ENCODE measurements at places on chromosomes 4 and X.

DNA sequence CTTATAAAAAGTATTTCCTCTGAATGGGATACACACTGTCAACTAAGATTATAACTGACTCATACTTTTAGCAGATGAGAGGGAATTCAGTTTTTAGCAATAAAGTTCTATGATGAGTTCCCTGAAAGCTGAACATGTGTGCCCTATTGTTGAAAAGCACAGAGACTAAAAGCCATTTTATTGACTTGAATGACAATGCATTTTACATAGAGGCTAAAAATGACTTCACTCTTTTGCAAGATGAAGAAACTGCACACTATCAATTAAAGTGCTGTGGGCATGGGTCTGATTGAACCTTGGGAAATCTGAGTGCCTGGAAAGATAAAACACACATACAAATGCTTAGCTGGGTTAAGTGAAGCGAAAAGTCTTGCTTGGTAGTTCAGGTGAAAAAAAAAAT lies 633.4 kb downstream of the PDHA2 start:
- DNase-seq, result no peak

DNA sequence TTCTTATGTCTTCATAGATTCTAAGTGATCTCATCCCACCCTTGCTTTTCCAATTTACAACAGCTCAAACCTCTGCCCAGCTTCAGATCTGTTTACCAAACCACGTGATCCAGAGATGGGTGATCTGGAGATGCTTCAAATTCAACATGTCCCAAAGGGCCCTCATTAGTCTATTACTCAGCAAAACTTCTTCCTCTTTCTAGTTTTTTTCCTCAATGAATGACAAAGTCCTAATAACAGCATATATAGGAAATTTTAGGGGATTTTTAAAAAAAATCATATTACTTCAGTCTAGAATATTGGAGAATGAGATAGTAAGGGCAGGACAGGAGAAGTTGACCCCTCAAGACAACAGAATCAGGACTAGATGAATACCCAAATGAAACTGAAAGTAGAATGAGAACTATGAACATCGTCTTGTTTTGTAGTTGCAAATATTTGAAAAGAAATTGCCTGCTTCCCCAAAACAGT lies 127.1 kb downstream of the CFAP299 start:
- no peak for DNase-seq

DNA sequence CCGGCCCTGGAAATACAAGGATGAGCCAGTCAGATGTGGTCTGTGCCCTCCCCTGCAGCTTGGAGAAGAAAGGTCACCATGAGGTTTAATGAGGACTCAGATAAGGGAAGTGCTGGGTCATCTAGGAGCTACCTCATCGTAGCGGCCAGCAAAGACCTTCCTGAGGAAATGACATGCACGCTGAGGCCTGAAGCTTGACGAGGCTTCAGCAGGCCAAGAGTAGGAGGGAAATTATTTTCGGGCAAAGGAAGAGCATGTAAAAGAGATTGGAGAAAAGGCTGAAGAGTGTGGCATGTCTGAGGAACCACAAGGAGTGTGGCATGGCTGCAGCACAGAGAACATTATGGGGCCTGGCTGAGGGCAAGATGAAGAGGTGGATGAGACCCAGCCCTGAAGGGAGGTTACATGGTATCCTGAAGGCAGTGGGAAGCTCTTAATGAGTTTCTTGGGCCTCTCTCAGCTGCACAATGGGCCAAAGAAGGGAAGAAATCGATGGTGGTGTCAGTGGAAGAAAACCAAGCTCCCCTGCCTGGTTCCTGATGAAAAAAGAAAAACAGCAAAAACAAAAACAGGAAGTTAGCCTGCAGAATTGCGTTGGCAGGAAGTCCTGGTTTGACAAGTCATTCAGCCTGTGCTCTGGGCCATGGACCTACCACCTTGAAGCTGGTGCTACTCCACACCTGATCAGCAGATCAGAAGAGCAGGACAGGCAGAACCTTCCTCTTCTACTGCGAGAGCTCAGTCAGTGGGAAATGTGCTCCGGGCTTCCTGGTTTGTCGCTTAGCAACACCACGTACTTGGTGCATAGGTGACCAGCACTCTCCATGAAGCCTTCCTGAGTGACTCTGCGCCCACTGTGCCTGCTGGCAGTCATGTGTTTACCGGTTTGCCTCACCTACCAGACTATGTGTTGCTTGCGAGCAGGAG lies 134.5 kb upstream of the KLF3 start:
- DNase-seq, result no peak

DNA sequence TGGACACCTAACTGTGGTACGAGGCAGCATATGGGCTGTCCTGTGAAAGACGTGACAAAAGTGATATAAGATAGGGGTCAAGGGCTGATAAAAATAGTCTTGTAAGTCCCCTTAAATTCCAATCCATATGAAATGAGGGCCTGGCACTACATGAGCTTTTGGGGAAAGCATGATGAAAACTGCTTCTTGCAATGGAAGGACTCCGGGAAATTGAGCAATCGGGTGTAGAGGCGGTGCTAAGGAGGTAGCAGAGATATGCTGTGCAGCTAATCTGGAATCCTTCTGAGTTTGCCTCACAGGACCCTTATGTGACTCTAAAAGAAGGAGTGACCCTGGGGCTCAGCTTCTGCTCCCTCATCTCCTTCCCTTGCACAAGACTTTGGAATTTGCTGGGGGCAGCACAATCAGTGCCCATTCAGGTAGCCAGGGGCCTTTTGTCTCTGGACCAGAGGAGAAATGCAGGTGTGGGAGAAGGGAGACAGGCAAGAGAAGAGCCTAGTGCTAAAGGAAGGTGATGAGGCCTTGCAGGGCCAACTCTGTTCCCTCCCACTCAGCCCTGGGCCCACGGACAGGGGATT lies 12.8 kb downstream of the CLDN2 start:
- DNase-seq, result no peak

DNA sequence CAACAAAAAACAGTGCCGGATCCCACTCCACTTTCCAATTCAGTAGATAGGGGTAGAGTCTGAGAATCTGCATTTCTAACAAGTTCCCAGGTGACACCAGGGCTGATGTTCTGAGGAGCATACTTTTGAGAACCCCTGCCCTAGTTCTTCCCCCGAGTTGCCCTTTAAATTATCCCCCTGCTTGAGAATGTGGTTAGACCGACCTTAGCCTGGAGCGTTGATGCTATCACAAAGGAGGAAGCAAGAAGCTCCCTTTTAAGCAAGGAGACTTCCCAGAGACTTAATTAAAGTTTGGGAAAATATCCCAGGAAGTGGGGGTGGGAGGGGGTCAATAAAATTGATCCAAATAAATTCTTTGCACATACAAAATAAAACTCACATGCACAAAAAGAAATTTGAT lies 485.9 kb downstream of the SMARCA1 start:
- DNase-seq, result no peak

DNA sequence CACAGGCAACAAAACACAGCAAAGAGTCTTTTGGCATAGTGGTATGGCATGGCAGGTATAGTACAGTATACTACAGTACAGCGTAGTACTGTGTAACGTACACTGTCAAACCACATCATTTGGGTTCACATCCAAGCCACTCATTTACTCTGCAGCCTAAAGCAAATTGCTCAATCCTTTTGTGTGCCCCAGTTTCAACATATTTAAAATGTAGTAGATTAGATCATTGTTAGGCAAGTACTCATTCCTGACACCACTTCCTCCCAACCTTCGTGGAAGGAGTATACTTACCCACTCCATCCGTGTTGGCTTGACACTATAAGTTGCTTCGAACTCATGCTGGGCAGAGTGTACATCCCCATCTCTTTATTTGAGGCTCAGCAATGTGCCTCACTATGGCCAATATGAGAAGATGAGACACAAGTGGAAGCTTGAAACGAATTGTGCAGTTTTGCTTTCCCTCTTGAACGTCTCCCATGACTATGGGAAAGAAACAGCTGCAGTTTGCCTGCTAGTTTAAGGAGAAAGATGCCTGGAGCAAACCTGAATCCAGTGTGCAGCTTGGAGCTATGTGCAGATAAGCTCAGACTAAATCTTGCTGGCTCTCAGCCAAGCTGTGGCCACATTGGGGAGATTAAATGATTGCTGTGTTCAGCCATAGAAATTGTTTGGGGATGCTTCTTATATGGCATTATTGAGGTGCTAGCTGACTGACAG lies 85.7 kb upstream of the TBL1X start:
- DNase-seq, result no peak

DNA sequence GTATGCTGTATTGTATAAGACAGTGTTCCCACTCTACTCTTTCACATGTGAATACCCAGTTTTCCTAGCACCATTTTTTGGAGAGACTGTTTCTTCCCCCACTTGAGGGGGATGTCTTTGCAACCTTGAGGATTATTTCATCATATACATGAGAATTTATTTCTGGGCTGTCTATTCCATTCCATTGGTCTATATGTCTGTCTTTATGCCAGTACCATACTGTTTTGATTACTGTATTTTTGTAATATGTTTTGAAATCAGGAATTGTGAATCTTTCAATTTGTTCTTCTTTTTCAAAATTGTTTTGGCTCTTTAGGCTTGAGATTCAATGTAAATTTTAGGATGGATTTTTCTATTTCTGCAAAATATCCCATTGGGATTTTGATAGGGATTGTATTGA lies 15.8 kb upstream of the LHFPL1 start:
- DNase-seq, result no peak

DNA sequence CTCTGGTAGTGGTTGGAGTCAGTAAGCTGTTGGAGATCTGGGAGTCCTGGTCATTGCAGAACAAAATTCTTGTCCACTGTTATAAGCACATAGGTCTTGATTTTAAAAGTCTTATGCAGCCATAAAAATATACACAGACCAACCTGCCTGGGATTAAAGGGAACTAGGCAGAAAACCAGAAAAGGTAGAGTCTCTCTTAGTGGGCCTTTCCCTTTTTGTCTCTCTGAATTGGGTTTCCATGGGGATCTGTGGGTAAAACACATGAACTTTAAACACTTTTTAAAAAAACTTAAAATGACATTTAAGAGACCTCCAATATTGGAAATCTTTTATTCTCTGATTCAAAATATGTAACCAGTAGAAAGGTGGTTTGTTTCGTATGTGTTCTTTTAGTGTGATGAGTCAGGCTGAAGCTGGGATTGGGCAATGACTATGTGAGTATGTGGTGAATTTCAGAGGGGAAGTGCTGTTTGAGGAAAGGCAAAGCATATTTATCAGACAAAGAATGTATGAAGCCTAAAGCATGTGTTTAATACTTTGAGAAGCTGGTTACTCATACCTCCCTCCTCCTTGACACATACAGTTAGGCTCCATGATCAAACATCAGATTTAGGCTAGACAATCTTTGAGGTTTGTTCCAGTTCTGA lies 29.6 kb downstream of the SLC16A2 start:
- DNase-seq, result no peak

DNA sequence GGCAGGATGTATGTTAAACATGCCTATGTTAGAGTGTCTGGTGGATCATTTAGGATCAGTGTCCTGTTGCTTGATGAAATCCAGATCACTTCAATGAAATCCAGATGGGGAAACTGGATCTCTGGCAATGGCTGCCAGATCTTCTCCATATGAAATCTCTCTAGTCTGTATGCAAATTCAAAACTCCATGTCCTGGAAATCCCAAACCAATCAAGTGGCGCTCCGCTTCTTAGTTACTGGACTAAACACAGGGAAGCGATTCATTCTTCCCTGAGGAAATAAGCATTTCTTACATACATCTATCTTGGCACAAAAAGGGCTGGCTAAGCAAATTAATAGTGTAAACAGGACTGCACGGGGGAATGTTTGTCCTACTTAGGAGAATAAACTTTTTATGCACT lies 94.9 kb downstream of the HDAC8 start:
- no peak for DNase-seq

- DNase-seq, result no peak
Observed at GRCh38 chr4:153234885-153235284, 30.6 kb downstream of the TRIM2 start.

- peak; percentile 53 for DNase-seq
Observed at GRCh38 chr4:129095811-129096454, at the start of gene C4orf33. TSS of gene C4orf33 (plus strand) at chr4:129096152. CDS start at chr4:129102611, 6,459 bp downstream.

- no peak for DNase-seq
Observed at GRCh38 chrX:139826065-139827044, 106.5 kb downstream of the ATP11C start.

GRCh38 chrX:17535229-17535628 lies 160.2 kb downstream of the NHS start:
- DNase-seq, result no peak

GRCh38 chrX:37060999-37061398 lies 52.8 kb downstream of the FAM47C start:
- DNase-seq, result no peak

GRCh38 chr4:93065790-93066189 lies 762.0 kb downstream of the GRID2 start:
- no peak for DNase-seq

- no peak for DNase-seq
Observed at GRCh38 chr4:156781852-156782251, 189.7 kb downstream of the PDGFC start.

- no peak for DNase-seq
Observed at GRCh38 chrX:28022371-28022770, 41.1 kb upstream of the DCAF8L1 start.

- DNase-seq, result no peak
Observed at GRCh38 chr4:135429528-135429927, 1227.9 kb upstream of the PABPC4L start.

DNA sequence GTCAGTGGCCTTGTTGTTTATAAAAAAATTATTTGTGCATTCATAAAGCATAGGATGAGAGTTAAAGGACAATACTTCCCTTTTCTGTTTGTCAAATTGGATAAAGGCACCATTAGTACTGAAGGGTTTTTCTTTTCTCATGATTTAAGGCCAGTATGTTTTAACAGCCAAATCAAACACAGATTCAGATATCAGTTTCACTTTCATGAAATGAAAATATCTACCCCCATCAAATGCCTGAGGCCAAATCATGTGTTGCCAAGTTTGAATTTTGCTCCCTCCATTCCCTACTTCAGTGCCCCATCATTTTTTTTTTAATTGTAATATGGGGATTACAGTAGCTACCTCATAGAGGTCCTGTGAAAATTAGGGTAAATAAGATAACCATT lies 745.9 kb downstream of the RPA4 start:
- no peak for DNase-seq

DNA sequence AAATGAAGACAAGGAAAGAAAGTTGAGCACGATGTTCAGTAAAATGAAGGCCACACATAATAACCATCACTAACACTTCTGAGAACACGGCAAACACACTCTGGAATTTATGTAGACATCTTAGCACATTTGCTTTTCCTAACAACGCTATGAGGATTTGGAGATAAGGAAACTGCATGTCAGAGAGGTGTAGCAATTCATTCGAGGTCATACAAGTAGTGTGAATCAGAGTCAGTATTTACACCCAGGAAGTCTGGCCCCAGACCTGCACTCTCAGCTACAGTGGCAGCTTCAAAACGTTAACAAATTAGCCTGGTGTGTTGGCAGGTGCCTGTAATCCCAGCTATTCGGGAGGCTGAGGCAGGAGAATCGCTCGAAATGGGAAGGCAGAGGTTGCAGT lies 253.4 kb downstream of the PDGFC start:
- DNase-seq, result no peak

DNA sequence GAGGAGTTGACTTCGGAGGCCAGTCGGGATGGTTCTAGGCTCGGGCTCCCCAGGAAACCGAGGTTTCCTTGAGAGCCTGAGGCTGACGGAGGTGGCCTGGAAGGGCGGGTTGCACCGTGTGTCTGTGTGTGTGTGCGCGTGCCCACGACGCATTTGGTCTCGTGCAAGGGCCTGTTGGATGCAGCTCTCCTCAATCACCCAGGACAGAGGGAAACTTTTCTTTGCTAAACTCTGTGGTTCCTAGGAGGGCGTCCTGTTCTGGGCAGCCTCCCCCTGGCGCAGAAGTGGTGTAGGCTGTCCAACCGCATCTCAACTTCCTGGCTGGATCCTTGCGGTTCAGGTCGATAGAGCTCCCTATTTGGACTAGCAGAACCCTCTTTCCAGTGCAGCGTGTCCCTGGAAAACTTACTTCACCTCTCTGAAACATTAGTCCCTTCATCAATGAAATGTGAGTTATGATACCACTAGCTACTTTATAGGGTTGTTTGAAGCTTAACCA lies 973 bp downstream of the STK32B start:
- DNase-seq, result no peak

Data from stimulated activated CD8-positive, alpha-beta memory T cell treated with anti-CD3 and anti-CD28 coated beads, Interleukin-7, amount 100 ng/mL, for 1 hour (primary cell).